H7 (cell line): ENCODE measurements at places on chromosomes 4 and X. TPM values are rescaled to one million over a fixed set of nuclear protein-coding genes. Genes with fewer than 3 reads are reported as not detected.

PCDH7 gene
- total RNA-seq = 3.7 and 8.2 TPM in 2 replicates

- DNase-seq = no peak
Measured at GRCh38 chr4:113784497-113785250, 23.1 kb upstream of the CAMK2D start.

PLAC1 gene
- total RNA-seq = 0.76 and 1.4 TPM in 2 replicates

GRCh38 chr4:20203508-20203907, 48.2 kb upstream of the SLIT2 start:
- no peak for DNase-seq

GRCh38 chr4:116588783-116589182, 496.6 kb downstream of the TRAM1L1 start:
- no peak for DNase-seq

GRCh38 chrX:17377091-17377717, 2.2 kb downstream of the NHS start:
- peak; percentile 82 for DNase-seq

- no peak for DNase-seq
Measured at GRCh38 chr4:174377613-174378012, 93.9 kb downstream of the CEP44 start.

DNA sequence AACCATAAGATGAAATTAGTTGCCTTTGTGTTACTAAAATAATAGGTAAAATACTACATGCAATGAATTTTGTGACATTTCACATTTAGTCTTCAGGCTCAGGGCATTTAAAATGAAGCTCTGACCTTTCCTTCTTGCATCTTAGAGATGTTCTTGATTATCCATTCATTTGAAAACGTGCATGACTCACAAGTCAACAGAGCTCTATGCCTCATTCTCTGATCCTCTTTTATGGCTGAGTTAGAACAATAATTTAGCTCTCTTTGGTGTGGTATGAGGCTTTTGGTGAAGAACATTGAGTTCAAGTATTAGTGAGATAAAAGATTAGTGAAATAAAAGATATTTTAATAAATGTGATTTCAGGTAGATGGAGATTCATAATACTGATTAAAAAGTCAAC, 66.5 kb downstream of the TIGD2 start:
- DNase-seq = no peak

MAGEA11 gene
- total RNA-seq = 0.18 and 0.62 TPM in 2 replicates

DNA sequence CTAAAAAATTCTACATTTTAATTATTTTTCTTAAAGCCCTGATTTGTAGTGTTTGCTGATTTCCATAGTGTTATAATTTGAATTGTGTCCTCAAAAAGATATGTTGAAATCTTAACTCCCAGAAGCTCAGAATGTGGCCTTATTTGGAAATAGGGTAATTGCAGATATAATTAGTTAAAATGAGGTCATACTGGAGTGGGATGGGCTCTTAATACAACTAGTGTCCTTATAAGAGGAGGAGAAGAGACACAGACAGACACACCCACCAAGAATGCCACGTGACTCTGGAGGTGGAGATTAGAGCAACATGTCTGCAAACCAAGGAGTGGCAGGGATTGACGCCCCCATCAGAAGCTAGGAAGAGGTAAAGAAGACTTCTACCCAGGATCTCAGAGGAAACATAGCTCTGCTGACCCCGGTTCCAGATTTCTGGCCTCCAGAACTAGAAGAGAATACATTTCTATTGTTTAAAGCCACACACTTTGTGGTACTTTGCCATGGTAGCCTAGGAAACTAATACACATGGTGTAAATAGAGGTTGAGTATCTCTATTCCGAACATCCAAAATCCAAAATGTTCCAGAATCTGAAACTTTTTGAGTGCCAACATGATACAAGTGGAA, 70.5 kb upstream of the IRF2 start:
- DNase-seq = no peak

DNA sequence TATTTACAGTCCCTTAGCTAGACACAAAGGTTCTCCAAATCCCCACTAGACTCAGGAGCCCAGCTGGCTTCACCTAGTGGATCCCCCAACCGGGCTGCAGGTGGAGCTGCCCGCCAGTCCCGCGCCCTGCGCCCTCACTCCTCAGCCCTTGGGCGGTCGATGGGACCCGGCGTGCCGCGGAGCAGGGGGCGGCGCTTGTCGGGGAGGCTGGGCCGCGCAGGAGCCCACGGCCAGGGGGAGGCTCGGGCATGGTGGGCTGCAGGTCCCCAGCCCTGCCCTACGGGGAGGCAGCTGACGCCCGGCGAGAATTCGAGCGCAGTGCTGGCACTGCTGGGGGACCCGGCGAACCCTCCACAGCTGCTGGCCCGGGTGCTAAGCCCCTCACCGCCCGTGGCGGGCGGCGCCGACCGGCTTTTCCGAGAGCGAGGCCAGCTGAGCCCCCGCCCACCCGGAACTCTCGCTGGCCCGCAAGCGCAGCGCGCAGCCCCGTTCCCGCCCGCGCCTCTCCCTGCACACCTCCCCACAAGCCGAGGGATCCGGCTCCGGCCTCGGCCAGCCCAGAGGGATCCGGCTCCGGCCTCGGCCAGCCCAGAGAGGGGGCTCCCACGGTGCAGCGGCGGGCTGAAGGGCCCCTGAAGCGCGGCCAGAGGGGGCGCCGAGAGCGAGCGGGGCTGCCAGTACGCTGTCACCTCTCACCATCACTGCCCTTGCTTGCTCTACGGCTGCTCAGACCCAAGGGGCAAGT, 39.4 kb downstream of the WFS1 start:
- peak; percentile 66 for DNase-seq

DNA sequence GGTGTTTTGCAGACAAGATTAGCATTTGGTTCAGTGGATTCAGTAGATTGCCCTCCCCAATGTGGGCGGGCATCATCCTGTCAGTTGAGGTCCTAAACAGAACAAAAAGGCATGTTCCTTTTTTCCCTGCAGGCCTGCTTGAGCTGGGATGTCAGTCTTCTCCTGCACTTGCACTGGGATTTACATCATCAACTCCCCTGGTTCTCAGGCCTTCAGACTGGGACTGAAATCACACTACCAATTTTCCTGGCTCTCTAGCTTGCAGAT, 278.9 kb upstream of the FTHL17 start:
- DNase-seq = no peak

PDGFRA gene
- total RNA-seq = 5.5 and 10.8 TPM in 2 replicates

PDHA1 gene
- 237 and 271 TPM in 2 replicates for total RNA-seq

DNA sequence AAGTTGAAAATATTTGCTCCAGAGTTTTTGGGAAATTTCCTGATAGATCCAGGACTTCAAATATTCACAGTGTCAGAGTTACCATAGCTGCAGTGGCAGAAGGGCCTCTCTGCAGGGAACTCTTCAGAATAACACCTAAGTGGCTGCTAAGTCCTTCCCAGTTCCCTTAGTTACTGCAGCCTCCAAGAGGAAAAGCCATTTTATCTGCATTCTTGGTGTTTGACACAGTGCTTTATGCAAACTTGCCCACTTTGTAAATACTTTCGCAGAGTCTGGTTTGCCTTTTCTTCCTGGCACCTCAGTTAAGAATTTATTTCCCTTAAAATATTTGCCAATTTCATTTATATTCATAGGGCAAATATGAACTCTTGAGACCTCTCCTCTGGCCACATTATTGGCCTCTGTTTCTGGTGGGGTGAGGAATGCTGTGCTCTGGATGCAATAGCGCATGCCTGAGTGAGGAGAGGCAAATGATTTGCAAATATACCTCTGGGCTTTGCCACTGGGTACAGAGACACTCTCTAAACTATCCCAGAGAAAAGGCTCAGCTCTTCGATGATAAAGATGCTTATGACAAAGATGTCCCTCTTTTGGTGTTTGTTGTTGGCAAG, 566.3 kb upstream of the NR3C2 start:
- no peak for DNase-seq

- no peak for DNase-seq
Measured at GRCh38 chr4:158644356-158644755, 27.3 kb downstream of the C4orf46 start.

DNA sequence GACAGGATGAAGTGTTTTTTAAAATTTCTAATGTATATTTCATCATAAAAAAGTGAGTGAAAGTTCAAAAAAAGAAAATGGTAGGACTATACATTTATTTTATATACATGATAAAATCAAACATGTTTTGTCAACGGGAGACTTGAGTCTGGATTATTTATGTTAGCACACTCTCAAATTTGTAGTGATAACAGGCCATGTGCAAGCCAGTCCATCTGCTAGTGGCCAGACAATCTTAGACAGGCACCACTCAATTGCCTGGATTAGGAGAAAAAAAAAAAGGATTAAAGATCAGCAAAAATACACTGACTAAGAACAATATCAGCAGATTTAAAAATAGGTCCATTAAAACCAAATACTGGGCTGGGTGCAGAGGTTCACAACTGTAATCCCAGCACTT, 71.9 kb downstream of the KCNIP4 start:
- DNase-seq = no peak

ADGRL3 gene
- 6.8 and 15.7 TPM in 2 replicates for total RNA-seq

GIMD1 gene
- not detected in 2 replicates for total RNA-seq

GRCh38 chr4:96383349-96383748, 543.5 kb downstream of the PDHA2 start:
- no peak for DNase-seq

DNA sequence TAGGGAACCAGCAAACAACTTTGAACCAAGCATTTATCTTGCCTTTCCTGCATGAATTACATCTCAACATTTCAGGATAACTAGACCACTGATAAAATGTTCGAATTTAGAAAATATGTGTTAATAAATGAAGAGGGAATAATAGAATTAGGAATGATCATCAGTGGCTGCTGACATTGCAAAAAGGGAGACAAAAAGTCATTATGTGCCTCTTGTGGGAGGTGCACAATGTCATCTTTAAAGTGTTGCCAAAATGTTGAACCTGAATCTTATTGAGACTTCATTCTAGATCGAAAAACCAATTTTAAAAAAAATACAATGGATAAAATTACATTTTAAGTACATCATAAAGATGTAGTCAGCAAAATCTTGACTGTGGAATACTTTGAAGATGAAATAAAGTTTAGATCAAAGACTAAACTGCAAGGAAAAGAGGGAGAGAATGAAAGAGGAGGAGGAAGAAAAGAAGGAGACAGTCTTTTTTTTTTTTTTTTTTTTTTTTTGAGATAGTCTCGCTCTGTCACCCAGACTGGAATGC, 299.3 kb downstream of the FBXW7 start:
- no peak for DNase-seq

- no peak for DNase-seq
Measured at GRCh38 chrX:52558140-52558539, 41.3 kb upstream of the XAGE1B start.

DNA sequence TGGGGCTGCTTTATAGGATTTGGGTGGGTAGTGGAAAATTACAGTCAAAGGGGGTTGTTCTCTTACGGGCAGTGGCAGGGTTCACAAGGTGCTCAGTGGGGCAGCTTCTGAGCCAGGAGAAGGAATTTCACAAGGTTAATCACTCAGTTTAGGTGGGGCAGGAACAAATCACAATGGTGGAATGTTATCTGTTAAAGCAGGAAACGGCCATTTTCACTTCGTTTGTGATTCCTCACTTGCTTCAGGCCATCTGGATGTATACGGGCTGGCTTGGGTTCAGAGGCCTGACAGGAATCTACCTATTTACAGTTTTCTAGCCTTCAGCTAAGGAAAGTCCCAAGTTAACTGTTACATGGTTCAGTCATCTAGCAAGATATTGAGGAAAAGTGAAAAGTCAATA, 1003.5 kb downstream of the STPG2 start:
- DNase-seq = no peak

- DNase-seq = no peak
Measured at GRCh38 chr4:95515589-95515988, 33.2 kb downstream of the UNC5C start.

DNA sequence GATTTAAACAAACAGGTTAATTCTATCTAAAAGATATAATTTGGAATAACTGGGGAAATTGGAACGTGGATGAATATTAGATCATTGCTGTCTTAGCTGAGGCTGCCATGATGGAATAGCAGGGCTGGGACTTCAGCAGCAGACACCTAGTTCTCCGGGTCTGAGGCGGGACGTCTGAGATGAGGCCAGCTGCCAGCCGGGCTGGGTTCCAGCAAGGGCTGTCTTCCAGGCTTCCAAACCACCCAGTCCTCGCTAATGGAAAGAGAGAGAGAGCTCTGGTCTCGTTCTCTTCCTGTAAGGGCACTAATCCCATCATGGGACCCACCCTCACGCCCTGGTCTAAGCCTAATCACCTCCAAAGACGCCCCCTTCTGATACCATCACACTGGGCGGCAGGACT, 85.7 kb downstream of the ADRA2C start:
- DNase-seq = no peak

- DNase-seq = peak; percentile 1
Measured at GRCh38 chr4:186689476-186689875, 34.2 kb downstream of the FAT1 start.

DNA sequence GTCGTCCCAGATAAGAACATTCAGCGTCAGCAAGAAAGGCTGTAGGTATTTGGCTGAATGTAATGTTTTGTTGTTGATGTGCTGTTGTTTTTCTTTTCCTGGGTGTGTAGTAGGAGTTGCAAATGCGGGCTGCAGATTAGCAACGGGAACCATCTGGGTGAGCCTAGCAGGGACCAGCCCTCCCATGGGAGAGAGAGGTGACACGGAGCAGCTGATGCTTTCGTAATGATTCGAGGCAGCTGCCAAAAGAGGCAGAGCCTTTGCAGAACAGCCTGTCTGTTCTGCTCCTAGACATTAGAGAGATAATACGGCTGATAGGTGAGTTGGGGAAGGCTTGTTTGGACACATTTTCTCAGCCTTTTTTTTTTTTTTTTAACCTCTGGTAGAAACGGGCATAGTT, 25.3 kb downstream of the ARSF start:
- no peak for DNase-seq

DNA sequence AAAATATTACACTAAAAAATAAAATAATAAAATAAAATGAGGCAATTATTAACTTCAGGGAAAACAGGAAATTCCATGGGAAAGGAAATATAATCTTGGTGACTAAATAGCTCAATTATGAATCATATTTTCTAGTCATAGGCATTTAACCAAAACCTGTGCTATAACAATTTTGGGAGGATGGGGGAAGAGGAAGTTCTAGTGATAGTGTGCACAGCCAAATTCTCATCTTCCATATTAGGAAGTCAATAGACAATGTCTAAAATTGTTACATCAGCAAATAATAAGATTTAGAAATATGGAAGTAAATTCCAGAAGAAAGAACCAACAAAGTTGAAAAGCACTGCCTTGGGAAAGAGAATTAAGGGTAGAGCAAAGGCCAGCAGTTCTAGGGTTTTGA, 2.8 kb downstream of the AWAT2 start:
- no peak for DNase-seq
